ENCODE measurements at places on chromosomes 11 and 22.

DNA sequence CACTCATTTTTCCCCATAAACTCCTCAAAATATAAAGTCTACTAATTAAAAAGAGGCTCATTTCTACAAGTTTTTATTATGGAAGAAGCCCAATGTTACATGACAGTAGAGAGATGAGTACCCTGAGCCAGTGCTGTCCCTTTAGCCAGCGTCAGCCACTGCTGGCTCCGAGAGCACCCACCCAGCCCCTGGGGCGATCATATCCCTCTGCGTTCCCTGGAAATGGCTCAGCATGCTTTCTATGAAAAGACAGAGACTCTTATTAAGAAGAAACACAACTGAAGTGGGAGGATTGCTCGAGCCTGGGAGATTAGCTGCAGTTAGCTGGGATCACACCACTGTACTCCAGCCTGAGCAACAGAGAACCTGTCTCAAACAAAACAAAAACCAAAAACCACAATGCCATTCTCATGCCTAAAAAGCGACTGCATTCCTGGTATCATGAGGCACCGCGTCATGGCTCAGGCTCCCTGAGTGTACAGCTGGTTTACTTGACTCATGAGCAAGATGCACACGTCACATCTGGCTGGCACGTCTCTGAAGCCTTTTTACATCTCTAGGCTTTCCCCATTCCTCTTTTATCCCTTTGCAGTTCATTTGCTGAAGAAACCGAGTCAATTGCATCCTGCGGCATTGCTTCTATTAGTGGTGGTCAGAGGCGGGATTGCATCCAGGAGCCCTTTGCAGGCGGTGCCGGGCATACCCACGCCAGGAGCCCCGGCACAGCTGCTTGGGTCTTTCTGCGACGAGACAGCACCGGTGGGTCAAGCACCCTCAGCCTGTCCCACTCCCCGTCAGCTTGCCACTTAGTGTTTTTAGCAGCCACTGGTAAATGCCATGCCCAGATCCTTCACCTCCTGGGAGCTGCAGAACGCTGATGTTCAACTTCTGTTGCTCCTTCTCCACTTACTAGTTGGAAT is 119.9 kb downstream of the CTTN start:
- DNase-seq = no peak

GRCh38 chr11:35764417-35764816 is 101.8 kb downstream of the TRIM44 start:
- no peak for DNase-seq

DNA sequence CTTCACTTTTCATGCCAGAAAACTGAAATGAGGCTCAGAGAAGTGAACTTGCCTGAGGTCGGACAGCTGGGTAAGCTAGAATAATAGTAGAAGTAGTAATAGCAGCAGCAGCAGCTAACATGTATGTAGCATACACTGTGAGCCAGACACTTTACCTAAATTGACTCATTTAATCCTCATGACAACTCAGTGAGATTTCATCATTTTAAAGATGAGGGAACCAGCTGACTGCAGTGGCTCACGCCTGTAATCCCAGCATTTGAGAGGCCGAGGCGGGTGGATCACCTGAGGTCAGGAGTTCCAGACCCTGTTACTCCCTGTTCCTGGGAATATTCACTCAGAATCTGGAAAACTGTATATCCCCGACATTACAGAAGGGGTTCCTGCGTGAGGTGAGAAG is 154.5 kb downstream of the DBX1 start:
- no peak for DNase-seq

GRCh38 chr11:45906965-45907611 is at the start of gene FREY1:
Gene FREY1 (minus strand): TSS chr11:45907271. CDS start chr11:45907245, 26 bp downstream.
- DNase-seq = no peak

DNA sequence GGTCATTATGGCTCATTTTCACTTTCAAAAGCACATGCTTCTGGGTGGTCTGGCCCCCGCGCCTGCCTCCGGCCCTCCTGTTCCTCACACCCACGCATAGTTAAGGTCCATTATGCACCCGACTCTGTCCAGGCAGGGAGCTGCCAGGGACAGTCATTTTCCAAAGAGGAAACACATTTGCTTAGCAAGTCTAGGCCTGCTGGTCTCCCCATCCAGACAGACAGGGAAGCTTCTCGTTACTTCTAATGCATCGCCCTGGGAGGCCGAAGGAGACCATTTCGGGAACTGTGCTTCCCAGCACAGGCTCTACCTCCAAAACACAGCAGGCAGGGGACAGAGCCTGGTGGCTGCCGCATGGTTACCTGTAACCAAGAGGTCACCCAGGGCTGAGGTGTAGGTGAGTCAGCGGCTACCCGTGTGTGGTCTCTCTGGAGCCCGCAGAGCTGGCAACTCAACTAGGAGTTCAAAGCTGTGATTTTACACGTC is 87.1 kb upstream of the SHANK2 start:
- DNase-seq = no peak

- DNase-seq = no peak
Measured at GRCh38 chr11:59800390-59801025, 10.1 kb downstream of the MRPL16 start.

GRCh38 chr11:69460540-69461257 is 20.8 kb upstream of the LINC01488 start:
- no peak for DNase-seq

DNA sequence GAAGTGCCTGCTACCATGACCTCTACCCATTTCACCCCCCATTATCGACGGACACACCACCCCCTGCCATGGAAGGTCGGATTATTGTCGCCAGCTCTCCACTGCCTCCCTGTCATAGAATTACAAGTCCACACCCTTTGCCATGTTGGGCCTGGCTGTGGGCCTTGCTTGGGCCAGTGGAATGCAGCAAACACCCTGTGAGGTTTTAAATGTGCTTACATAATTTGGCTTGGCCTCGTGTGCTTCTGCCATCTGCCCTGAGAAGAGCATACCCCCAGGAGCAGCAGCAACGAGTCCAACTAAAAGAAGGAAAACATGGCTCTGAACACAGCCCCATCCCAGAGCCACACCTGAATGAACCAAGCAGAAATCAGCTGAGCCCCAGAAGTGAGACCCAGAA is 94.1 kb upstream of the PRDM11 start:
- DNase-seq = no peak

- no peak for DNase-seq
Measured at GRCh38 chr11:8070417-8071115, 10.4 kb upstream of the TUB start.

- DNase-seq = no peak
Measured at GRCh38 chr22:27724709-27725108, 76.8 kb downstream of the MN1 start.

GRCh38 chr11:60326955-60327354 is at the start of gene MS4A6E:
Gene MS4A6E (plus strand): TSS chr11:60327255. CDS start chr11:60334896, 7,641 bp downstream.
- DNase-seq = no peak

DNA sequence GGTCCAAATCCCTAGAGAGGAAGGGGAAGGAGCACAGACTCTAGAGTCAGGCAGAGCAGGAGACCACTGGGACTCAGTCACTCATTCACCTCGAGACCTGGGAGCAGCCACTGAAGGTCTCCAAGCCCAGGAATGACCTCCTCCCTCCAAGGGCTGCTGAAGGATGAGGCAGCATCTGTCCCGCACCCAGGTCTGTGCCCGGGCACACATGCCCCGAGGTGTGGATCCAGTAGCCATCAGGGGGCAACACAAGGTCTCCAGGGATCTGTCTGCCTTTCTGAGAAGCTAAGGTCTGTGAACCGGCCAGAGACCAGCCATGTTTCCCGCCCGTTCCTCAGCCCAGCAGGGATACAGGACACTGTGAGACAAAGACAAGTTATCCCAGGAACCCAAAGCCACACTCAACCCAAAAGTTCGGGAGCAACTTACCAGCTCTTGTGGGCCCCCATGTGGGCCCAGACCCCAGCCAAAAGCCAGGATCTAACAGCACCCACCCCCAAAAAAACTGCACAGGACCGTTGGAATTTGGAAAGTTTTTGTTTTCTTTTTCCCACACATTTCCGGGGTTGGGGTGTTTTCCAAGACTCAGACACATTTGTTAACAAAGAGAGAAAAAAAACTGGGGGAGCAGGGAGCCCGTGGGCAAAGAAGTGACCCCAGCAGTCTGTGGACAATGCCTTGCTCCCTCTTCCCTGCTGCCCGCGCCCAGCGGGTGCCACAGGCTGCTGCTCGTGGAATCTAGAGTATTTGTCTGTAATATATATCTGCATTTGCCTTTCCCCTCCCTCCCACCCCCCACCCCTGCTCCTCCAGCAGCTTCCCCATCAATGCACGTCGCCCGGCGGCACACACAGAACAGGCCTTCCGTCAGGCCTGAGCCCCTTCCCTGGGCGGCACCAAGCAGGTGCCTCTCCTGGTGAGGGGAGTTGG is 14.9 kb downstream of the SLC22A12 start:
- no peak for DNase-seq

DNA sequence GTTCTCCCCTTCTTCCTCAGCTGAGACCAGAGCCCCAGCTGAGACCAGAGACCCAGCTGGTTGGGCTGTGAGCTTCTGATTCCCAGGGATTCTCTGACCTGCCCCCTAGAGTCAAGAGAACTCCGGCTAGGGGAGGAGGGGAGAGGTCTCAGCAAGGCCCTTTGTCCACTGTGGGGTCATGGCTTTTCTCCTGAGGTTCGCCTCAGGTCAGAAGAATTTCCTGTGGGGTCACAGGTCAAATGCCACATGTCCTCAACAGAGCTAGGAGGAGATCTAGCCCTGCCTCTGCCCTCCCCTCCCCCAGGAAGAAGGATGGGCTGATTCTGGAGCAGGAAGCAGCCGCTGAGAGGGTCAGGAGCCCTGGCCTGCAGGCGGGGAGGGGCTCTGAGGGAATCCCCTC is 23.7 kb downstream of the HTR3A start:
- no peak for DNase-seq

DNA sequence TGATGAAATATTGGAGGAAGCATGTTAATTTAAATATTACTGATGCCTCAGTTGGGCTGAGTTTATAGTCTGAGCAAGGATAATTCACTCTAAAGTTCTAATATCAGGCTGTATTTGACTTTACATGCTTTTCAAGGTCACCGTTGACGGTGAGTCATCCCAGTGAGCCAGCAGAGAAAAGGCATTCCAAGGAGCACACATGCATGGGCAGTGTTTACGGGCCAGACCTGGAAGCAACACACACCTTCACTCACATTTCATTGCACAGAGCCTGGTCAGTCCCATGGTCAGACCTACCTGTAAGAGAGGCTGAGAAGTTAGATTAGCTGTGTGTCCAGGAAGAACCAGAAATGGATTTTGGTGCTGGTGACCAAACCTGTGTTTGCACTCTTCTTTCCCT is 53.5 kb downstream of the COMMD9 start:
- DNase-seq = no peak
